ENCODE measurements at places on chromosomes 4 and X.

GRCh38 chr4:78558410-78558809, 6.8 kb downstream of the ANXA3 start:
- no peak for DNase-seq

DNA sequence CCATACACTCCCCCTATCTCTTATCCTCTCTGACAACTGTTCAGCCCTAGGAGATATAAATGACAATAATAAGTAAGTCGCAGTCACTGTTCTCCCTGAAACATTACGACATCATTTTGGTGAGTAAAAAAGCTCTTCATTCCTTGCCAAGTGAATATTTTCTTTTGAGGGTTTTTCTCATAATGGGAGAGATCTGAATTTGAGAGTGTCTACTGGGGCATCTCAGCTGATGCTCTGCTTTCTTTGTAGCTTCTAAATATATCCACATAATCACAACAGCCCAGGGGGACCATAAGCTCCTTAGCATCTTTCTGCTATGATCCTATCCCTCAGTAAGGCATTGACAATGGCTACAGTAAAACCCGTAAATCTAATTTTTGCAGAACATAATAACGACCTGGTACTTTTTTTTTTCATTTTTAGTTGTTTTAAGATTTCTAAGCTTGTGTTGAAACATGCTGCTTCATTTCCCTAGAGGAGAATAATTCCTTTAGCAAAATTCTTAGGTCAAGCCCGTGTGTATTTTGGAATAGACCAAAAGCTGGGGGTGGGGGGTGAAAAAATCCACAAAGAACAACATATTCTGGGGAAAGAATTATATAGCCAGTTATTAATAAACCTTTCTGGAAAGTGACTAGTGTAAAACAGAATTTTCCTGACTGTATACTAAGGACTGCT, 78.1 kb upstream of the GPM6B start:
- no peak for DNase-seq

DNA sequence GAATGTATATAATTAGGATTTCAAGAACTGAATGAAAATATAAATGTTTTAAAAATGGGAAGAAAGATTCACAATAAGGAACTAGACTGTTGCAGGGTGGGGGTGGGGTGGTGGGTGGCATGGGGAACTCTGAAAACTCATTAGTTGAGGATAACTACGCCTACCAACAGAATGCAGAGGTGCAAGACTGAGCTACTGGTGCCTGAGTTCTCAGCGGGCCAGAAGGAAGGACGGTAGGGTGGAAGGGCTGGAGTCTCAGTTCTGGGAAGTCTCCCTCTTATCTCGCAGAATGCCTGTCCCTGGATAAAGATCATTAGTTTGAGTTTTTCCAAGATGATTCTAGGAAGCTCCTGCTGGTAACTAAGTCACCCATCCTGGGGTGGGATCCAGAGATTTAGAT, 1.3 kb upstream of the SOD3 start:
- no peak for DNase-seq

DNA sequence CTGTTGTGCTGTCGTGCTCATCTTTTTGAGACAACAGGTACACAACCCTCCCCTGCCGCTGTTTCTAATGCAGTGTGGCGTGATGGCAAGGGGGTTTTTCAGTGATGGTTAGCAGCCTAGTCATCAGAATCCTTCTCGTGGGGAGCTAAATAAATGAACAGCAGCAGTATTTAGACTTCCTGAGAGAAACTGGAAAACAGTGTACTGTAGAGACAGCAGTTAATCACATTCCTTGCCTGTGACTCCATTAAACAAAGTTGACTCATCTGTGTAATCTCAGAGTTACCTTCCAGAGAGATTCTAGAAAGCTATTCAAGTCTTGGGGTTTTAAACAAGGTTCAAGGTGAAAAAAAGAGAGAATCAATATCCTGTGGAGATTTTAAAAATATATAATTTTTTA, 1753.2 kb upstream of the PCDH7 start:
- DNase-seq, result no peak

GRCh38 chr4:7196736-7197135, 4.4 kb downstream of the SORCS2 start:
- no peak for DNase-seq

DNA sequence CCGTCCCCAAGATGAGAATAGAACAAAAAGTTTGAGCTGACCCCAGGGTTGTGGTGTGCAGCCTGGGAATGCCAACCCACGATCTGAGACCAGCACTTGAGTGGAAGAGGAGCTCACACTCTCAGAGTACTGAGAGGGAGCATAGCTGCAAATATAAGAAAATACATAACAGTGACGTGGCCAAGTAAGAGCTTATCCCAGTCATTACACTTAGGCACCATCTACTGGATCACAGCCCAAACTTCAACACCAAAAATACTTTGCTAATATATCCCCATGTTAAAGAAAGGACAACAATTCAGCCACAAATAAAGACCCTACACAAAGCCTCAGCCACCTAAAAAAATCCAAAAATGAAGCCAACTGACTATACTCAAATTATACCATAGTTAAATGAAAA, 33.3 kb upstream of the CXCL6 start:
- no peak for DNase-seq

DNA sequence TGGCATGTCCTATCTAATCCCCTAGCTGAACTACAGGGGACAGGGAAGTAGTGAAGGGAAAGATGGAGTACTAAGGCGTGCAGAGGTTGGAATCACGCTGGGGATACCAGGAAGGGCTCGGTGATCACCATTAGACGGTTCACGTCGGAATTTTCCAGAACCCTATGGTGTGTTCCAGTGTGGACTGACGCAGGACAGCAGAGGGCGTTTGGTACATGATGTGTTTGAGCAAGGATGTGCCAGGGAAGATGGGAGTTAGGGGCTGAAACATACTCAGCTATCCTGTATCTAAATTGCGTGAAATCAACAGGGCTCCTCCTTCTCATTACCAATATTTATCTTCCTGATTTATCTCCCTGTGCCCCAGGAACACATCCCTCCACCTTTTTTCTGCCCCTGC, 33.7 kb downstream of the PRPS2 start:
- DNase-seq, result no peak

GRCh38 chr4:83609365-83609764, 73.5 kb downstream of the GPAT3 start:
- DNase-seq, result no peak

DNA sequence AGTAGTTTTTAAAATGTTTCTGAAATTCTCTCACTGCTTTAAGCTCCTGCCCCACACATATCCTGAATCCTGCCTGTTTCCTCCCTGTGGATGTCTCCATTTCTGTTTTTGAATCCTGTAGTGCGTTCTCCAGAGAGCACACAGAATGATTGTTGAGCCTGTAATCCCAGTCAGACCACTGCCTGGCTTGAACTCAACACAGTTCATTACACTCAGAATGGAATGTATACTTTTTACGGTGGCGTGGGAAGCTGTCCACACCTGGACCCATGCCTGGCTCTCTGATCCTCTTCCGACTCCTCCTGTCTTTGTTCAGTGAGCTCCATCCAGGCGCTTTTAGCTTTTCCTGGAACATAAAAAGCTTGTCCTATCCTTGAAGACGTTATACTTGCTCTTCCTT, 1217.0 kb upstream of the PRKX start:
- DNase-seq, result no peak

- no peak for DNase-seq
Observed at GRCh38 chrX:153922932-153923857, 2.9 kb downstream of the ARHGAP4 start.

GRCh38 chrX:131441033-131441432, 102.8 kb upstream of the OR13H1 start:
- DNase-seq, result no peak

GRCh38 chr4:185036842-185037241, 18.6 kb downstream of the HELT start:
- no peak for DNase-seq

- DNase-seq, result no peak
Observed at GRCh38 chr4:43348591-43348990, 456.1 kb downstream of the GRXCR1 start.

GRCh38 chr4:54908763-54909162, 216.6 kb downstream of the KDR start:
- DNase-seq, result no peak

- no peak for DNase-seq
Observed at GRCh38 chr4:82491251-82491960, 61.0 kb downstream of the ENOPH1 start.

DNA sequence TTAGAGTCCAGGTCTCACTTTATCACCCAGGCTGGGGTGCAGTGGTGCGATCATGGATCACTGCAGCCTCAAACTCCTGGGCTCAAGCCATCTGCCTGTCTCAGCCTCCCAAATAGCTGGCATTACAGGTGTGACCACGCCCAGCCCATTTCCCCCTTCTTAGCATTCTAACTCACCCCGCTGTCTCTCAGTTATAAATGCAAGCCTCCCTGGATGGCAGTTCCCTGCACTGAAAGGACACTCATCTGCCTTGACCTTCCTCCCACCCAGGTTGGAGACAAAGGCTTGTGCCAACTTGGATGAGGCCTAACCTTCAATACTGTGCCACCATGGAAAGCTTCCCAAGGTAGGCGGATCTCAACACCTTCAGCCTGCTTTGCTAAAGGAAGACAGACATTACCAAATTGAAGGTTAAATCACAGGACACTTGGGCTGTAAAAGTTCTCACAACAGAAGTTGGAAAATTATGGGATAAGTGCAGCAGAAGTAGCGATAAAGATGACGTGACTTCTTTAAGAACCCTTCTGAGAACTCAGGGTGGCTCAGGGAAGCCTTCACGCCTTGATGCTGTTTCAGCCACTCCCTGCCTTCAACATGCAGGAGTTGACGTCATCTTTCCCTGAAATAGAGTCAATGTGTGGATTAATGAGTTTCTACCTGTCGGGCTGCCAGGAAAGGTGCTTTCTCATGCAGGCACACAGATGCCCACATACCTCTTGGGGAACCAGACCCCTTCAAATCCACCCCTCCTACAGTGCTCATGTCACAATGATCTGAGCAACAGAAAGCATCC, 10.6 kb upstream of the GPM6B start:
- DNase-seq, result no peak

DNA sequence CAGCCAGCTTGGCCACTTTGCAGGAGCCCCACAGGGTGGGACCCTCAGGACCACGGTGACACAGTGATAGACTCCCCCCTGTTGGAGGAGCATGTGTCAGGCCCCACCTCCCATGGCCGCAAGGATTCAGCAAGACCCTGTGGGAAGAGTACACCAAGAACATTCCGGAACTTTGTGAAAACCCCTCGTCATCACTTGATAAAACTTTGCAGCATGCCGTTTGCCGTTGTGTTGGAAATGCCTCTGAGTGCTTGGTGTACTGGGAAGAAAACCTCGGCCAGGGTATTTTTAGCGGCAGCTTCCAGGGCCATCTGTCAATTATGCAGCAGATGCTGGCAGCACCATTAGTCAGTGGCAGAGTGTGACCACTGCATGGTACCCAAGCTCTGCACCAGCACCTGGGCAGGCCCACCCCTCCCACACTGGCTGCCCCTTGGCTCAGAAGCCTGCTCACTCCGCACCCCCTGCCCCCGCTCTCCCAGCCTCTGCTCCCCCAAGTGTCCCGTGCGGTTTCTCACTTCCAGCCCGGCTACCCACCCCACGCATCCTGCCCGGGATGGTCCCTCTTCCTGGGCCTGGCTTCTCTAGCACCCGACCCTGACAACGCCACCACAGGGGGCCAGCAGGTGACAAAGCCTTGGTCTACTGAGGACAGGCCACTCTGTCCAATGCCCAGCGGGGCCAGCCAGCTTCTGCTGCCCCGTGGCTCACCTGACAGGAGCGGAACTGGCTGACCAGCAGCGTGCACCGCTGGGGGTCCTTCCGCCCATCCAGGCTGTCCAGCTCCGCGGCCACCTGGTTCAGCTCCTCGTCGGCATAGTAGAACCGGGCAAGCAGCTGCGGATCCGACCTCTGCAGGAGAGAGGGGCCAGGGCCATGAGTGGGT, 65.0 kb downstream of the ZFYVE28 start:
- no peak for DNase-seq

DNA sequence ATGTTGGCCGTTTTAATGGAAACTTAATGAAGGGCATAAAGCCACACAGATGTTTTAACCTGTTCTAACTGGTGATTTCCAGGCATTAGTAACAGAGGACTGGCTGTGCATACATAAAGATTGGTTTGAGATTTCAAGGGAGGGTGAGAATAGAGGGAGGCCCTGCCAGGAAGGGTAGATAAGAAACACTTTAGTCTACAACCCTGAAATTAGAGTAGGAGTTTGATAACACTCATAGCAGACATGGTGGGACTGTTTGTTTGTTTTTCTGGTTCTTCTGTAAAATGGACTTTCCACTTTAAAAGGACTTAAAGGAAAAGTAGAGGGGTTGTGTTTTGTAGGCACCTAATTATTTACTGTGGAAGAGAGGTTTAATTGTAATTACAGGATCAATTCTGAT, 16.2 kb downstream of the SLC4A4 start:
- DNase-seq, result no peak

GRCh38 chr4:125433453-125433852, 118.7 kb downstream of the FAT4 start:
- DNase-seq, result no peak

- DNase-seq, result no peak
Observed at GRCh38 chrX:25600776-25601175, 537.4 kb upstream of the MAGEB18 start.

GRCh38 chrX:132488180-132488705, 595 bp downstream of the MBNL3 start:
- DNase-seq, result no peak

- no peak for DNase-seq
Observed at GRCh38 chrX:123773258-123773988, 40.6 kb upstream of the THOC2 start.

DNA sequence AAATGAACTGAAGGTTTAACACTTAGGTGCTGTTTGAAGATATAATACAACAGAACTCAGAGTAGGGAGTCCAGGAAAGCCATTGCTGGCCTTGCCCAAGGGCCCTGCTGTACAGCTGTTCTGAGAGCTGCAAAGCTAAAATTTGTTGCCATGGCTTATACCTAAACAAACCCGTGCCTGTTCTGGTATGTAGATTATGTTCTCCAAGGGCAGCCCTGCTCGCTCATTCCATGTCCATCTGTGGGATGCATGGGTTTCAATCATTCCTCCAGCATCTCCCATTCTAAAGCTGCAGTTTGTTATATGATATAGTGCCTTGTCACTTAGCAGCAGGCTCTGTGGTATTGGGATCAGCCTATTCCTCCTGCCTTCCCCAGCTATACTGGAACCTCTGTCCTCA, 80.8 kb upstream of the BMPR1B start:
- no peak for DNase-seq

GRCh38 chrX:19552793-19553192, 37.5 kb upstream of the MAP3K15 start:
- DNase-seq, result no peak

DNA sequence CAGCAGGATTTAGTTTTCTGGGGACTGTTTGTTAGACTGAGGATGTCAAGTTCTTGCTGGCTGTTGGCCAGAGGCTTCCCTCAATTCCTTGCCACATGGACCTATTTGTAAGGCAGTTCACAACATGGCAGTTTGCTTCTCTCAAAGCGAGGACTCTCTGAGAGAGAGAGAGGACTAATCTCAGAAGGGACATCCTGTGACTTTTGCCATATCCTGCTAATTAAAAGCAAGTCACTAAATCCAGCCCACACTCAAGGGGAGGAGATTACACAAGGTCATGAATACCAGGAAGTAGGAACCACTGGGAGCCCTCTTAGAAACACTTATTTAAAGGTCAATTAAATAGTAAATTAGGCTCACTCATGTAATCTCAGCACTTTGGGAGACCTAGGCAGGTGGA, 38.2 kb downstream of the PPP1R2C start:
- no peak for DNase-seq
